ENCODE measurements at places on chromosomes 5 and 9.

- DNase-seq = no peak
These were observed 25.0 kb downstream of the WDR36 start for GRCh38 chr5:111117136-111117535.

DNA sequence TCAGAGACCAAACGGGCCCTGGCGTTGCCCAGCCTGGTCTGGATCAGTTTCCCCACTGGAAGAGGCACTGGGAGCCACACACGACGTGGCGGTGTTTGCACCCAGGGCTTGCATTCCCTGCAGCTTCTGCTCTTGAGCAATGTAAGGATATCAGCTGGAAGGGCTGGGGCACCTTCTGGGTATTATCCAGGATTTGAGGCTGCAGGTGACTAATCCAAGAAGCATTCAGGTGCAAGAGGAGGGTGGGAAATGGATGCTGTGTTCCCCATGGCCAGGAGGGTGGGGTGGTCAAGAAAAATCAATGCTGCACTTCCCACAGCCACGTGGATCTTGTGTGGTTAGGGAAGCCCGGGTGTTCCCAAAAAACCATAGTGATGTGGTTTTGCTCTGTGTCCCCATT lies 430.9 kb downstream of the IRX2 start:
- DNase-seq = no peak

- no peak for DNase-seq
These were observed 547.2 kb upstream of the ACO1 start for GRCh38 chr9:31837211-31837610.

- no peak for DNase-seq
These were observed 85.8 kb downstream of the RIC1 start for GRCh38 chr9:5714501-5715401.

DNA sequence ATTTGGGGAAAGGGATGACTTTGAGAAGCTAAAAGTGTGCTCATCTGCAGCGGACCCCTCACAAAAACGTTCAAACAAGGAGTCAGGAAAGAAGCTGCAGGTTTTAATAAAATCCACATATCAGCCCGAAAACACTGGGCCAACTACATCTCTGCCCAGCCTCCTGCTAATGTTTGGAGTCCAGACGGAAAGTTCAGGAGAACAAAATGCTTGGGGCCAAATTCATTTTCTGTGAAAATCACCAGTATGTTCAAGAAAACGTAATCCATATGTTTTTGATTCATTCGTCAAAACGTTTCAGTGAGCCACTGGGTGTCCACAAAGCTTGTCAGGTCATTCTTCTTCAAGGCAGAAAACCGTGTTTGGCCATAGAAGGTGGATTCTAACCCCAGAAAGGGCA lies 87.5 kb upstream of the GAS1 start:
- no peak for DNase-seq

GRCh38 chr5:177434437-177434836 lies 8.0 kb downstream of the GRK6 start:
- DNase-seq = no peak

DNA sequence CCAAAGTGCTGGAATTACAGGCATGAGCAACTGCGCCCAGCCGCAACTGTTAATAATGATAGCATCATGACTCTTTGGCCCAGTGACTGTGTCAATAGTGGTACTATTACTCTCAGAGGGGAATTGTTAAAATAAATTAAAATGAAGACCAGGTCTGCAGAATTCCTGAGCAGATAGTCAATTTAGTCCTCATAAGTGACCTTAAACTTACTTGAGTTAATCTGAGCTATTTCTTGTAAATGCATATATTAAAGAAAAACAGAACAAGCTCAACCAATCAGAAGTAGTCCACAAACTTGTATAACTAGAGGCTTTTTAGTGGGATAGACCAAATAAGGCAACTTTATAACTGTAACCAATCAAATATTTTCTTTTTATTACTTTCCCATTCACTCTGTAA lies 1.7 kb upstream of the RECK start:
- DNase-seq = no peak

- DNase-seq = no peak
These were observed 979.6 kb downstream of the DTWD2 start for GRCh38 chr5:118008779-118009178.

GRCh38 chr5:100898504-100899346 lies 4.4 kb downstream of the ST8SIA4 start:
- no peak for DNase-seq

DNA sequence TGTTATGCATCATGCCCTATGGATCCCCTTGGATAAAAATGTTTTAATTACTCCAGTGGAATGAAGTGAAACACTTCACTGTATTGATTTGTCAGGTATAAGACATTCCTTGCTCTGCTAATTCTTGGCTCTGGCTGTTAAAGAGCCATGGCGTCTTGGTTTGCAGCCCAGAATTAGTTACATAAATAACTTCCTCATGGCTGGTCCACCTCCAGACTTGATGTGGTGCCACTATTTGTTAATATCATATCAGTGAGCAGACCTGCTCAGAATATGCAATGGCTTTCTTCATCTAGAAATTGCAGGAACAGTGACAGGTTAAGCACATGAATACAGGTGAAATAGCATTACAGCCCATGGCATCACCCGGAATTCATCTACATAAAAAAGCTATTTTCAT lies 446.9 kb upstream of the GRIN3A start:
- DNase-seq = no peak

DNA sequence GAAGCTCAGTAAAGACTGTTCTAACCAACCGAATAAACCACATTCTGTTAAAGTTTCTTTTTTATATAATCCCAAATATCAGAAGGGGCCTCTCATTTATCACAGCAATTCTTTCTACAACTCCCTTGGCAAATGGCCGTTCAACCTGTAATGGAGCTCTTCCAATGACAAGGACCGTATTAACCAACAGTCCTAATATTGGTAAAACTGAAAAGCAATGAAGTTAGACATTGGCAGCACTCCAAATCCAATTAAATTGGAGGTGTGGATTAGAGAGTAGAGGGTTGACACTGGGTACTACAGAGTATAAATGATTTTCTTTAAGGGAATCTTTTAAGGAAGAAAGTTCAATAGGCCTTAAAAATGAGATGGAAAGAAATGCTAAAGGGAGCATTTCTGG lies 842 bp downstream of the TMED7 start:
- DNase-seq = no peak

GRCh38 chr5:159419576-159419975 lies 89.3 kb upstream of the IL12B start:
- peak; percentile 2 for DNase-seq

DNA sequence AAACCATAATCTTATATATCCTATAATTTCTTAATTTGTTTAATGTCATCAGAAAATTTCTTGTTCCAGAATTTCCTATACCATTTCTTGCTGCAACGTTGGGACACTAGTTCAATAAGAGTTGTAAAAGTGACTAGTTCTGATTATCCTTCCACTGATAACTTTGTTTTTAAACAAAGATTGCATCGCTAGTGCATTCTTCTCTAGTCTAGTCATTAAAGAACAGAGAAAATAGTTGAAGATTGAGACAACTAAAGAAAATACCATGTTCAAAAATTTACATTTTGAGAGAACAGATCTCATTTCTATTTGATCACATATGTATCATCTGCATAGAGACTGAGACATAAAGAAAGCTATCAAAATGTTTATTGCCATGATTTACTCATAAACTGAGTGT lies 1888.2 kb downstream of the EFNA5 start:
- DNase-seq = no peak

DNA sequence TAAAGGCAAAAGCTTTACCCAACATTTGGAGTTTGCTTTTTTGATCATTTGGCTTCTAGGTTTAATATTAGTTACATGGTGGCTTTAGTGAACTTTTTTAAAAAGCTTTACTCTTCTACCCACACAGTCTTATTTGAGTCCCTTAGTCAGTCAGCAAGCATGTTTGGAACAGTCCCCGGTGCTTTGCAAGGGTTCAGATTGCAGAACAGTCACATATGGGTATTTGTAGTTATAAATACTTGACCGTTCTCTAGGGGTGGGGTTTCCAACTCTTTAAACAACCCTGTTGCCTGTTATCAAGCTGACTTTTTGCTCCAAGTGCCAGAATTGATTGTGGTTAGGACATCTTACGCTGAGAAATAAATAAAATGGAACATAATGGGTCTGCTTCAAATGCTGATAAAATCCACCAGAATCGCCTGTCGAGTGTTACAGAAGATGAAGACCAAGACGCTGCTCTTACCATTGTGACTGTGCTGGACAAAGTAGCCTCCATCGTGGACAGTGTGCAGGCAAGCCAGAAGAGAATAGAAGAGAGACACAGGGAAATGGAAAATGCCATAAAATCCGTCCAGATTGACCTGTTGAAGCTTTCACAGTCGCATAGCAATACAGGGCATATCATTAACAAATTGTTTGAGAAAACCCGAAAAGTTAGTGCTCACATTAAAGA lies at the start of gene CAVIN4:
TSS of gene CAVIN4 (plus strand) at position 304 of the 673 bp plus-strand sequence. CDS start at position 369, 65 bp downstream.
- no peak for DNase-seq

- DNase-seq = no peak
These were observed 79.2 kb downstream of the MAST4 start for GRCh38 chr5:66675406-66675805.

DNA sequence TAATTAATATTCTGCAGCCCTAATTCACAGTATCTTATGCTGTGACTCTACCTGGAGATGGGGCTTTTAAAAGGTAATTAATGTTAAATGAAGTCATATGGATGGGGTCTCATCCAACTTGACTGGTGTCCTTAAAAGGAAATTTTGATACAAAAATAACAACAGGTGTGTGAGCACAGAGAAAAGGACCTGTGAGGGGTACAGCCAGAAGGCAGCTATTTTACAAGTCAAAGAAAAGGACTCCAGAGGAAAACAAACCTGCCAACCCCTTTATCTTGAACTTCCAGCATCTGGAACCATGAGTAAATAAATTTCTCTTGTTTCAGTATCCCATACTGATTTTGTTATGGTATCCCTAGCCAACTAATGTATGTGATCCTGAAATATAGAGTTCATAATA lies 250.3 kb downstream of the TMEM232 start:
- DNase-seq = no peak

DNA sequence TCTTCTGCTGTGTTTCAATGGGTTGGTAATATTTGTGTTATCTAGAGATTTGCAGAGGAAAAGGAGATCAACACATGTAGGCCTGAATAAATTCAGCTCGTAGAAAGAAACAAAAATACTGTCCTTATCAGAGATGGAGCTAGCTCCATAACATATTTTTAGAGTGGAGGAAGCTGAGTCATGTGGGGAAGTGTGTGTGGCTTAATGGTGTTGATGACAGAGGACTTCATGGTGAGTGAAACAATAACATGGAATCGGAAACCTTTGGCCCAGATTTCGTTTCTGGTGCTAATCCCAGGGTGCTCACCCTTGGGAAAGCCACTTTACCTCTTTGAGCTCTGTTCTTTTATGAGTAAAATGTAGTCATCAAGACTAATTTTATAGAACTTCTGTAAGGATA lies 825.0 kb downstream of the TLR4 start:
- no peak for DNase-seq

GRCh38 chr9:122234022-122234748 lies 5.4 kb upstream of the LHX6 start:
- no peak for DNase-seq

GRCh38 chr5:40436535-40437237 lies 243.0 kb upstream of the PTGER4 start:
- no peak for DNase-seq

DNA sequence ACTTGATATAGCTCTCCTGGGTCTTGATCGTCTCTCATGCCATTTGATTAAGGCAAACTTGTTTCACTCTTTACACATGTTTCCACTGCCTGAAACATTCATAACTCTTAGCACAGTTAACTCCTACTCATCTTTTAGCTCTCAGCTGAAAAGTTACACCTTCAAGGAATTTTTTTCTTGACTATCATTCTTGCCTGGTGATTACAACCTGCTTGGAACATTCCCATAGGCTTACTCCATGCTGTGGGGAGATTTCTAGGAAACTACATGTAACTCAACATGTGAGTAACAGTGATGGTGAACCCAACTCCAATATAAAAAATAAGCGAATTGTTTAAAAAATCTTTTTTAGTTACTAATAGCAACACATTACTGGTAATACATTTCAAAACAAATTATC lies 224.1 kb upstream of the MPDZ start:
- DNase-seq = no peak

GRCh38 chr5:178150977-178151734 lies 2.5 kb downstream of the NHP2 start:
- DNase-seq = no peak

DNA sequence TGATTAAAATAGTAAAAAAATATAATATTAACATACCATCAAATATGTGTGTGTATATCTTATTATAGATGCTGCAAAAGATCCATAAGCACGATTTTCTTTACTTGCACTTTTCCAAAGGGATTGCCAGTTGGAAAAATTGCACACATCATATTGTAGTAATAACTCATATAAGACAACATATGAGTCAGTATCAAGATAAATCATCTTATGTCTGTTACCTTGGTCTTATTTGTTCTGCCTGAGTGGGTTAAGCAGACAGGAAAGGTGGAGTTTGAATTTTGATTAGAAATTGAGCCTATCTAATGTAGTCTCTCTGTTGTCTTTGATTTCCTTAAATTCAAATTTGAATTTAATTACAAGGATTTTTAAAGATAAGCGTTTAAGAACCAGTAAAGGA lies 24.6 kb downstream of the LYSMD3 start:
- no peak for DNase-seq

- DNase-seq = no peak
These were observed 29.0 kb upstream of the MYORG start for GRCh38 chr9:34405719-34406118.

DNA sequence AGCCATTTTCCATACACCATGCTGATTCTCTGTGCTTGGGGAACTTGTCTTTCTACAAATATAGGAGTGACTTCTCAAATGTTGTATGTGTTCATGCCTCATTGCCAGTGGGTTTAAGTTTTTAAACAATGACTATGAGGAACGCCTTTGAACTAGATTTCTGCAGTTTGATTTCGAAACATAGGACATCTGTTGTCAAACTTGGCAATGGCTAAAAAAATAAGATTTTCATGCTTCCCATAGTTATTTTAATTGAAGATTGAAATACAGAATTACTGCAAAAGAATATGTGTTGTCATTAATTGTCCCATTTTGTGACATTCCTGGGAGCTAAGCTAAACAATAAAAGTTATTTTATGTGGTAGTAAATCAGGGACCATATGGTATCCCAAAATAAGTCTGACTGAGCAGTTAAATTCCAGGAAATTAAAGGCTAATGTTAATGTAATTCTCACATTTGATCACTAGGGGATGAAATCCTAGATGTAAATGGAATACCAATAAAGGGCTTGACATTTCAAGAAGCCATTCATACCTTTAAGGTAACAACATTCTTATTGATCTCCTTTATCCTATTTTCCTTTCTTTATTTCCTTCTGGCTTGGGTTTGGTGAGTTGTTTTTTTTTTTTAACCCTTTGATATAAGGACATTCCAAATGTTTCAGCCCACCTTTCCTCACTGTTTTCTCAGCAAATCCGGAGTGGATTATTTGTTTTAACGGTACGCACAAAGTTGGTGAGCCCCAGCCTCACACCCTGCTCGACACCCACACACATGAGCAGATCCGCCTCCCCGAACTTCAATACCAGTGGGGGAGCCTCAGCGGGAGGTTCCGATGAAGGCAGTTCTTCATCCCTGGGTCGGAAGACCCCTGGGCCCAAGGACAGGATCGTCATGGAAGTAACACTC lies 116.7 kb downstream of the GOLPH3 start:
- DNase-seq = no peak

DNA sequence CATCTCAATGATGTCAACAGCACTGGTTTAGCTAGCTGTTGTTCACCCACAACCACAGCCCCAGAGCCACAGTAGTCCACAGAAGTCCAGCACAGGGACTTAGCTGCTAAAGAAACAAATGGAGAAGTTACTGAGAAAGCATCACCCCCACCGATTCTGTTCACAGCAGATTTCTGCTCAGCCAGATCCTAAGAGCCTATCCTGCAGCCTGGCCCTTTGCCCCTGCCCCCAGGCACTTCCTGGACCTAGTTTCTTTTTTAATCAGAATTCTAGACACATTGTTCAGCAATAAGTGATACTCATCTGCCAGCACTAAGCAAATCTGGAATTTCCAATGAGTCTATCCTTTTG lies 7.4 kb downstream of the B4GALT1 start:
- DNase-seq = no peak
